Activated CD4-positive, alpha-beta T cell treated with anti-CD3 and anti-CD28 coated beads for 24 hours (primary cell): ENCODE measurements at places on chromosomes 4 and X.

- no peak for DNase-seq
Measured at GRCh38 chr4:3491681-3492405, 28.7 kb downstream of the DOK7 start.

DNA sequence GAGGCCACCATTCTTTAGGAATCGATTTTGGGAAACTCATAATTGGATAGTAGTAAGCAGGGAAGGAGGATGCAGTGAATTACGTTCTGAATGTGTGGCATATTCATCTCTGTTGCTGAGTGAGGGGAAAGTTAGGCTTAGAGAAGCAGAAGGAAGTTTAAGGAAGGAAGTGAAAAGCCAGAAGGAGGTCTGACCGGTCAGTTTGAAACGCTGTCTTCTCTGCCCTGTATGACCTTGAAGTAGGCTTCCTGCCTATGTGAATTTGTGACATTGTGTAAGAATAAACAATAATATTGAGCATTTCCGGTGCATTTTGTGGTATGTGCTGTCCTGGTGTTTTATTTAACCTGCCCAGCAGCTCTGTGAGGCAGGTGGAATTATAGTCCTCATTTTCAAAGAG, 67.3 kb downstream of the PDLIM5 start:
- DNase-seq: no peak

- DNase-seq: no peak
Measured at GRCh38 chr4:10130178-10130888, 13.7 kb upstream of the WDR1 start.

GRCh38 chr4:54746218-54746617, 88.5 kb downstream of the KIT start:
- no peak for DNase-seq

DNA sequence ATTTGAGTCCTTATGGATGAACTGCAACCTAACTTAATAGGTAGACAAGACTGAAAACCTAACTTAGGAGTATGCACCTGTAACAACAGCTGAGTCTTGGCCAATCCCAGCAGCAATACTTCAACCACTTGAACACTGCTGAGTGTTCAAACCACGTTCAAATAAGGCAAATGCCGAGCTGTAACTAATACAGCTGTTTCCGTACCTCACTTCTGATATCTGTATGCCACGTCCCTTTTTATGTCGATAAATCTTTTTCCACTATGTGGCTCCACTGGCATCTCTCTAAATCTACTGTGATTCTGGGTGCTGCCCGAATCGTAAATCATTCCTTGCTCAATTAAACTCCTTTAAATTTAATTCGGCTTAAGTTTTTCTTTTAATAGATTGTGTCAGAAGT, 459.7 kb downstream of the INPP4B start:
- no peak for DNase-seq

GRCh38 chr4:159103384-159103990, 608 bp downstream of the RAPGEF2 start:
- peak; percentile 22 for DNase-seq

GRCh38 chr4:65789805-65790204, 119.5 kb upstream of the EPHA5 start:
- DNase-seq: no peak

GRCh38 chr4:38003102-38003501, 42.9 kb downstream of the PTTG2 start:
- DNase-seq: no peak

DNA sequence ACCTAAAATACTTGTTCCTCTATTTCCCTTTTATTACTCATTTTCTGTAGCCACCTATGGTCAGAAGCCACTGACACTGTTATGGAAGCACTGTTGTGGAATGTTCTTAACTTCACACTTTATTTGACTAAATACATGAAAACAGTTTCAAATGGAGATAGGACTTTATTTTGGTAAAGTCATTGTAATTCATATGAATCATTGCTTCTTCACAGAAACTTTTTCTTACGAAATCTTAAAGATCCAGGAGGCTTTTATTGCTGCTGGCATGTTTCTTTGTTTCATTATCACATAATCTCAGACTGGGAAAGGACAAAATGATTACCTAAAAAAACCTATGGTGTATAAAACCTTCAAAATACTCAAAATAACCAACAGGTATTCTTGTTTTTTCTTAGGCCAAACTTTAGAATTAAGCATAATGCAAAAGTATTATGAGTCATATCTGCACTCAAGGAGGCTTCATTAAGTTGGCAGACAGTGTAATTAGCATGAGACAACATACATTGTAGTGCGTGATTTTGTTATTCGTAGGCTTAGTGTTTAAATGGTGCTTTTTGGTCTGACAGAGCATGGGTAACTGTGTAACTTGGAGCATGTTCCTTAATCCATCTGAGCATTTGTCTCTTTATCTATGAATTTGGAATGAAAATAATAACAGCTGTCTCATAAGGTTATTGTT, 58.0 kb downstream of the SH3BGRL start:
- no peak for DNase-seq

DNA sequence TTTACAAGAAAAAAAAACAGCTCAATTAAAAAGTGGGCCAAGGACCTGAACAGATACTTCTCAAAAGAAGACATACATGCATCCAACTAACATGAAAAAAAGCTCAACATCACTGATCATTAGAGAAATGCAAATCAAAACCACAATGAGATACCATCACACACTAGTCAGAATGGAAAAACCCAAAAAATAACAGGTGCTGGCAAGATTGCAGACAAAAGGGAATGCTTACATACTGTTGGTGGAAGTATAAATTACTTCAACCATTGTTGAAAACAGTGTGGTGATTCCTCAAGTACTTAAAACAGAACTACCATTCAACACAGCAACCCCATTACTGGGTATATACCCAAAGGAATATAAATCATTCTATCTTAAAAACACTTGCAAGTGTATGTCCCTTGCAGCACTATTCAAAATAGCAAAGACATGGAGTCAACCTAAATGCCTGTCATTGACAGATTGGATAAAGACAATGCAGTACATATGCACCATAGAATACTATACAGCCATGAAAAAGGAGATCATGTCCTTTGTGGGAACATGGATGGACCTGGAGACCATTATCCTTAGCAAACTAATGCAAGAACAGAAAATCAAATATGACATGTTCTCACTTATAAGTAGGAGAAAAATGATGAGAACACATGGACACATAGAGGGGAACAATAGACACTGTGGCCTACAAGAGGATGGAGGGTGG, 97.6 kb downstream of the RAB28 start:
- no peak for DNase-seq
